Activated naive CD4-positive, alpha-beta T cell treated with anti-CD3 and anti-CD28 coated beads, Interleukin-2, amount 50 U/mL, for 72 hours (primary cell): ENCODE measurements at places on chromosomes 2 and 18.
A peak's percentile ranks its signal among the peaks of the same experiment; 100 is the strongest.

DNA sequence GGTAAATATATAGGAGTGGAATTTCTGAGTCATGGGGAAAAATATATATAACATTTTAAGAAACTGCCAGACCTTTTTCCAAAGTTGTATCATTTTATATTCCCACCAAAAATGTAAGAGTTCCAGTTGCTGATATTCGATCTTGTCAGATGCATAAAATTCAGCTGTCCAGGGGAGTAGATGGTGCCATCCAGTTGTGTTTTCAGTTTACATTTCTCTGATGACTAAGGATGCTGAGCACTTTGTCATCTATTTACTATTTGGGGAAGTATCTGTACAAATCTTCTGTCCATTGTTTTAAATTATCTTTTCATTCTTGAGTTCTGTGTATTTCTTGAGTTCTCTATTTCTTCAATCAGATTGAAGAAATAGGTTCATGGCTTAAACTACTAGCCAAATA is 126.1 kb downstream of the RTN4 start:
- DNase-seq = no peak

GRCh38 chr2:207226671-207227061 is 60.9 kb upstream of the KLF7 start:
- DNase-seq = no peak

GRCh38 chr2:86368161-86368824 is 30.9 kb upstream of the REEP1 start:
- DNase-seq = peak; percentile 34

DNA sequence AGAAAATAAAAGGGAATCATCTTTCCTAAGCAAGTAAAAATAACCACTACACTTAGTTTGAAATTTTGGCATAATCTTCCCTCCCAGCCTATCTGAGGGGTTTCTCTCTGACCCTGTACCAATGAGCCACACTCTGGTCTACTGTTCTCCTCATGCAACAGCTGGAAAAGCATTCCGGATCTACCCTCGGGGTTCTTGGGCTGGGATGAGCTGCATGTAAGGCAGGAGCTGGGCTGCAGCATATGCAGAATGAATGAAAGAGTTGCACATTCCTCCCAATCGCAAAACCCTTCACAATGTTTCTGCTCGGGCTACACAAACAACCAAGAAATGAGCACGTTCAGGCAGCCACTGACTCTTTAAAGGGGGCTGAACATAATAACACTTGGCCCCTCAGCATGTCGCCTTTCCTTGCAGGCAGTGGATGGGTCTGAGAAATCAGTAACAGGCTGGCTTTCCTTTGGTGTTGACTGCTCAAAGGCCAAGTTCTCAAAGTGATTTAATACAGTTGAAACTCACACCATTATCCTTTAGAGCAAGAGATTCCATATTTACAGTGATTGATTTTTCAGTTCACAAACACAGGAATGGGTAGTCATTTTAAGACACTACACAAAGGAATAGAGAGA is 180.4 kb upstream of the ZFP36L2 start:
- DNase-seq = no peak

- DNase-seq = no peak
Observed at GRCh38 chr2:151984424-151985083, 114.3 kb downstream of the CACNB4 start.

- no peak for DNase-seq
Observed at GRCh38 chr2:164558450-164558849, 62.8 kb downstream of the GRB14 start.

- peak; percentile 54 for DNase-seq
Observed at GRCh38 chr2:173048897-173049661, 26.6 kb upstream of the MAP3K20 start.

- DNase-seq = no peak
Observed at GRCh38 chr2:10971161-10971887, 59.6 kb downstream of the KCNF1 start.
